ENCODE measurements at places on chromosomes 2 and 18.

DNA sequence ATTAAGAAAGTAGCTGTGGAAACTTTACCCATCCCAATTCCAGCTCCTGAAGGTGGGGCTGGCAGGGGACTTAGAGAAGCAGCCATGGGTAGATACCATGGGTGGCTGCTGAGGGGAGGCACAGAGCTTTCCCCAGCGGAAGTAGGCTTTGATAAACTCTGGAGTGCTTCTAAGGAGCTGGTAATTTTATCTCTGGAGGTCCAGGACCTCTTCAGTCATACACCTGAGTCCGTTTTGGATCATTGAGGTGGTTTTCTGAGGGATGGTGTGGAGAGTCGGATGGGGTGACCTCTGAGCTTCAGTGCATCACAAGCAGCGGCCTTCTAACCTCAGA lies 36.7 kb upstream of the BMP10 start:
- no peaks in the 10 kb centered on the region for H3K27me3 ChIP-seq
- no peak for DNase-seq
- peaks cover 20% of the 10 kb centered on the region for H3K36me3 ChIP-seq
- H3K4me1 ChIP-seq, result peaks cover 38% of the 10 kb centered on the region

- H3K36me3 ChIP-seq, result no peaks in the 10 kb centered on the region
- no peak overlapping the region for H3K4me3 ChIP-seq
- peaks cover 14% of the 10 kb centered on the region for H3K27me3 ChIP-seq
- H3K27ac ChIP-seq, result no peak overlapping the region
- H3K4me1 ChIP-seq, result no peaks in the 10 kb centered on the region
These were observed 1.2 kb downstream of the ABCG8 start for GRCh38 chr2:43839776-43840564.

GRCh38 chr2:10000541-10000940 lies 42.8 kb upstream of the KLF11 start:
- H3K36me3 ChIP-seq, result no peaks in the 10 kb centered on the region
- peaks cover 2% of the 10 kb centered on the region for H3K4me1 ChIP-seq
- peaks cover 5% of the 10 kb centered on the region for H3K27me3 ChIP-seq
- no peak for DNase-seq

DNA sequence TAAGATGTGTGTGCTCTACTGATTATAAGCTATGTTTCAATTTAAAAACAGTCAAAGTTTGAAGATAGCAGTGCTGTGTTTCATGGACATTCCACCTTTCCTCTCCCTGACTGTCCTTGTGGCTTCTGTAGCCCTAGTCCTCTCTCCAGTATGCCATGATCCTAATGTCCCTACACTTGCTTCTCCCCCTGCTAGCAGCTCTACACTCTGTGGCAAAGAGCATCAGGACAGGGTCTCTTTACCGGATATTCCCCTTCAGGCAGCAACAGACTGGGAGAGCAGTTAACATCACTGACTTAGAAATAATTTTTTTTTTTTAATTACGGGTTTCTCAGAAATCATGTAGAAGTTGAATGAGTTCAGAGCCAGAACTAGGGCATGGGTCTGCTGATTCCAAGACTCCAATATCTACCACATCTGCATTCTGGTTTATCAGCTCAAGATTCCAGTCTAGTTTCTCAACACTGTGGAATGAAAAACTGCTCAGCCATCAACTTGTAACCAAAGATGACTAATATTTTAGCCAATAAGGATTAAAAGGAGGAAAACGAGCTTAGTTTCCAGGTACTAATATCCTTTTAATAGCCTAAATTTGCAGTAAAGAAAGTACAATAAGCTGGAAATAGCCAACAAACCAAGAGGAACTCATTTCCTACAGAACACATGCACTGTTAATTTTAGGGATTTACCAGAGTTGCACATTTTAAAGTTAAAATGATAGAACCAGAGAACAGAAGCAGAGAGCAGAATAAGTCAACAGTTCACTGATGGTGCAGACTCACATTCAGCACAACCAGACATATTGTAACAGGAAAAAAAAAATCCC lies 45.2 kb downstream of the TMEM131 start:
- H3K4me3 ChIP-seq, result no peak overlapping the region
- H3K27ac ChIP-seq, result no peak overlapping the region
- no peaks in the 10 kb centered on the region for H3K27me3 ChIP-seq
- no peak for DNase-seq
- peaks cover 19% of the 10 kb centered on the region for H3K4me1 ChIP-seq

GRCh38 chr2:197378494-197379307 lies 56.1 kb downstream of the SF3B1 start:
- peak; percentile 72 for DNase-seq
- H3K4me1 ChIP-seq, result peaks cover 27% of the 10 kb centered on the region
- no peaks in the 10 kb centered on the region for H3K36me3 ChIP-seq
- H3K4me3 ChIP-seq, result no peak overlapping the region
- peaks cover 2% of the 10 kb centered on the region for H3K27me3 ChIP-seq

- no peaks in the 10 kb centered on the region for H3K4me1 ChIP-seq
- no peak overlapping the region for H3K4me3 ChIP-seq
- H3K27ac ChIP-seq, result no peak overlapping the region
- no peak for DNase-seq
These were observed 280.3 kb upstream of the ATP5MC3 start for GRCh38 chr2:175461839-175462238.

GRCh38 chr2:58571181-58571852 lies 330.2 kb upstream of the FANCL start:
- DNase-seq, result no peak
- H3K4me1 ChIP-seq, result peaks cover 12% of the 10 kb centered on the region
- no peak overlapping the region for H3K4me3 ChIP-seq
- H3K27me3 ChIP-seq, result peaks cover 7% of the 10 kb centered on the region
- H3K36me3 ChIP-seq, result no peaks in the 10 kb centered on the region

GRCh38 chr2:241149675-241149924 lies 328 bp upstream of the PASK start:
- peak overlapping the region; percentile 89 for H3K4me3 ChIP-seq
- no peaks in the 10 kb centered on the region for H3K27me3 ChIP-seq
- peak overlapping the region; percentile 74 for H3K27ac ChIP-seq

- no peaks in the 10 kb centered on the region for H3K36me3 ChIP-seq
- no peaks in the 10 kb centered on the region for H3K4me1 ChIP-seq
- H3K4me3 ChIP-seq, result no peak overlapping the region
These were observed 332.9 kb upstream of the NT5C1B start for GRCh38 chr2:18922276-18922675.

DNA sequence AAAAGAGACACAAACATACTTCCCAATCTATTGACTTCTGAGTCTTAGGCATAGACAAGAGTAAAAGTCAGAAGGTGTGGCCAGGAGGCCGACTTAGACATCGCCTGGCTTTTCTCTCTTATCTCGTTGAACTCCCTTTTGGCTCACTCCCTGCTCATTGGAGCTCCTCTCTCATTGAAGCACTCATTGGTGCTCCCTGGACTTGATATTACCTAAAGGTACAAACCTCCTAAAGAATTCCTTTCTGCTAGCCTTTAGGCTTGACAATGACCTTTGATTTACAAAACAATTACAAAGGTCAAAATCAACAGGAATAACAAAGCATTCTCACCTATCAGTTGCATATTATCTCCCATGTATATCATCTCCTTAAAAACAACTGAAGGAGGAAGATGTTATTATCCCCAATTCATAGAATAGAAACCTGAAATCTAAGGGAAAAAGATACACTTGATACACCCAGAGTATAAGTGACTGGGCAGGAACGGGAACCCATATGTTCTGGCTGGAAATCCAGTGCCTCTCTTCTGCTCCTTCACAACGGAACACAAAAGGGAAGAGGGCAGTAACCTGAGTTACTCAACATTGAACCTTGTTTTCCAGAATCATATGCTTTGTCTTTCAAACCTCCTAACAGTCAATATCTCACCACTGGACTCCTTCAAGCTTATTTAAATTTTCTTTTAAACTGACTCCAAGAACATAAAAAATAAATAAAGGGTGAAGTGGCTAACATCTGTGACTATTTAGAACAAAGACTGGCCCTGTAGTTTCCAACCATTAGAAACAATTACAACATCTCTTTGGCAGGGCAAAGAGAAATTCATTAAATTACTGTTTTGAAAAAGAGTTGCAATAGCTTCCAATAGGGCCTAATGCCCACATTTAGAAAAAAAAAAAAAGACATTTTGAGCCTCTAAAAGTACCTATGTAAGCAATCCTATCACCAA lies 1247.9 kb downstream of the LRP1B start:
- no peaks in the 10 kb centered on the region for H3K27me3 ChIP-seq
- no peaks in the 10 kb centered on the region for H3K4me1 ChIP-seq
- H3K4me3 ChIP-seq, result no peak overlapping the region
- no peak overlapping the region for H3K27ac ChIP-seq

DNA sequence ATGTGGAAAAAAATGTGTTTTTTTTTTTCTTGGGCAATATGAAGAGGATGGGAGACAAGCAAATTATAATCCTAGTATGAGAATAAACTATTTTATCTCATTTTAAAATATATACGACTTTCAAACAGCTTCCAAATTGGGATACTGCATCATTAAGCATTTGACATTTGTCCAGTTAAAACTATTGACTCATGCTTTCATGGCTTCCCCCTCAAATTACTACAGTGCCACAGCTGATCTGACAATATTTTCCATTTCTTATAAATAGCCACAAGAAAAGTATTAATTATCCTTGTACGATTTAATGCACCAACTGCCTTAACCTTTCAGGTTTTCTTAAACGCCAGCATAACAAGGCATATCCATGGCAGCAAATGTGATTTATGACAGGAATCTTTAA lies 1134.8 kb upstream of the ZEB2 start:
- no peak overlapping the region for H3K4me3 ChIP-seq
- no peaks in the 10 kb centered on the region for H3K36me3 ChIP-seq
- no peak for DNase-seq
- H3K4me1 ChIP-seq, result no peaks in the 10 kb centered on the region

- DNase-seq, result no peak
- H3K4me1 ChIP-seq, result no peaks in the 10 kb centered on the region
- H3K4me3 ChIP-seq, result no peak overlapping the region
These were observed 8.7 kb upstream of the B3GNT2 start for GRCh38 chr2:62187246-62187645.

- DNase-seq, result no peak
- H3K27ac ChIP-seq, result no peak overlapping the region
- no peaks in the 10 kb centered on the region for H3K36me3 ChIP-seq
- H3K4me3 ChIP-seq, result no peak overlapping the region
- no peaks in the 10 kb centered on the region for H3K4me1 ChIP-seq
These were observed 99.1 kb upstream of the MC4R start for GRCh38 chr18:60471652-60472051.

DNA sequence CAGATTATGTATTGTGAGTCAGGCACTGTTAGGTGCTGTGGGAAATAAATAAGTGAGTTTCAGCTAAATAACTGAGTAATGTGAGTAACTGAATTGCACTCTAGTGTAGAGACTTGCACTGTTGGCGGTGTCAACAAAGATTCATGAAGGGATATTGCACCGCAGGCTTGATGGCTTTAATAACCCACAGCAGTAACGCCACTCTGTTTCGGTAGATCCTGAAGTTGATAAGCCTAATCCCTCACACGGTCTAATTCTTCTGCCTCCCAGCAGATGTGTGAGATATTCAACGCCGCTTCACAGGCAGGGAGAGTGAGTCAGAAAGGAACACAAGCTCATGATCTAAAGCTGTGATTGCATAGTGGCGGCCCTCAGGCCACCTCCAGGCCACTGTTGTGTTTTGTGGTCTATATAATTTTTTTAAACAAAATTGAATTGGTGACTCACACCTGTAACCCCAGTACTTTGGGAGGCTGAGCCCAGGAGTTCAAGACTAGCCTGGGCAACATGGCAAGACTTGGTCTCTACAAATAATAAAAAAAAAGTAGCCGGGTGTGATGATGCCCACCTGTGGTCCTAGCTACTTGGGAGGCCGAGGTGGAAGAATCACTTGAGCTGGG lies 94.3 kb downstream of the LIPG start:
- H3K27ac ChIP-seq, result no peak overlapping the region
- no peaks in the 10 kb centered on the region for H3K36me3 ChIP-seq
- H3K27me3 ChIP-seq, result peaks cover 5% of the 10 kb centered on the region
- H3K4me3 ChIP-seq, result no peak overlapping the region

GRCh38 chr2:128876986-128877983 lies 558.6 kb upstream of the HS6ST1 start:
- no peaks in the 10 kb centered on the region for H3K27me3 ChIP-seq
- DNase-seq, result no peak
- H3K4me3 ChIP-seq, result no peak overlapping the region
- no peak overlapping the region for H3K27ac ChIP-seq
- no peaks in the 10 kb centered on the region for H3K36me3 ChIP-seq
- no peaks in the 10 kb centered on the region for H3K4me1 ChIP-seq

- peak overlapping the region; percentile 65 for H3K27ac ChIP-seq
- peak; percentile 39 for DNase-seq
- peaks cover 74% of the 10 kb centered on the region for H3K36me3 ChIP-seq
- peak overlapping the region; percentile 31 for H3K4me3 ChIP-seq
- H3K4me1 ChIP-seq, result peaks cover 89% of the 10 kb centered on the region
- H3K27me3 ChIP-seq, result no peaks in the 10 kb centered on the region
These were observed 8.2 kb downstream of the ARHGAP25 start for GRCh38 chr2:68742626-68743415.

- H3K27ac ChIP-seq, result no peak overlapping the region
- DNase-seq, result no peak
- H3K4me3 ChIP-seq, result no peak overlapping the region
These were observed 26.6 kb downstream of the LRP1B start for GRCh38 chr2:142104134-142104758.

- H3K27me3 ChIP-seq, result no peaks in the 10 kb centered on the region
- DNase-seq, result no peak
- H3K4me3 ChIP-seq, result no peak overlapping the region
- no peaks in the 10 kb centered on the region for H3K36me3 ChIP-seq
- no peaks in the 10 kb centered on the region for H3K4me1 ChIP-seq
These were observed 18.7 kb upstream of the CCBE1 start for GRCh38 chr18:59715966-59716369.

DNA sequence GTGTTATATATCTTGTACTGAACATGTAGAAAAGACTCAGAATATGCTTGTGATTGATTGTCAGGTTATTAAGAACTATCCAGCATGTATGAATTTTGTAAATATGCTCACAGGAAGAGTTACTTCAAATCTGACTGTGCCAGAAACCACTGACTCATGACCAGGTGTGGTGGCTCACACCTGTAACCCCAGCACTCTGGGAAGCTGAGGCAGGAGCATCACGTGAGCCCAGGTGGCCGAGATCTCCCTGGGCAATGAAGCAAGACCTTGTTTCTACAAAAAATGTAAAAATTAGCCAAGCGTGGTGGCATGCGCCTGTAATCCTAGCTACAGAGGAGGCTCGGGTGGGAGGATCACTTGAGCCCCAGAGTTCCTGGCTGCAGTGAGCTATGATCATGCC lies 126.6 kb downstream of the COMMD1 start:
- H3K36me3 ChIP-seq, result peaks cover 2% of the 10 kb centered on the region
- peaks cover 2% of the 10 kb centered on the region for H3K4me1 ChIP-seq

- no peak overlapping the region for H3K4me3 ChIP-seq
- H3K4me1 ChIP-seq, result peaks cover 11% of the 10 kb centered on the region
- no peaks in the 10 kb centered on the region for H3K36me3 ChIP-seq
- H3K27me3 ChIP-seq, result no peaks in the 10 kb centered on the region
- DNase-seq, result no peak
- no peak overlapping the region for H3K27ac ChIP-seq
These were observed 26.3 kb downstream of the ATP8B1 start for GRCh38 chr18:57776767-57777166.

- DNase-seq, result no peak
- no peaks in the 10 kb centered on the region for H3K27me3 ChIP-seq
- H3K27ac ChIP-seq, result no peak overlapping the region
- H3K4me1 ChIP-seq, result peaks cover 10% of the 10 kb centered on the region
These were observed 60.7 kb downstream of the TTC27 start for GRCh38 chr2:32688541-32688940.
